ENCODE measurements at places on chromosomes 6 and 20.

GRCh38 chr6:108598305-108598863 is 37.7 kb downstream of the FOXO3 start:
- DNase-seq = peak; percentile 67

DNA sequence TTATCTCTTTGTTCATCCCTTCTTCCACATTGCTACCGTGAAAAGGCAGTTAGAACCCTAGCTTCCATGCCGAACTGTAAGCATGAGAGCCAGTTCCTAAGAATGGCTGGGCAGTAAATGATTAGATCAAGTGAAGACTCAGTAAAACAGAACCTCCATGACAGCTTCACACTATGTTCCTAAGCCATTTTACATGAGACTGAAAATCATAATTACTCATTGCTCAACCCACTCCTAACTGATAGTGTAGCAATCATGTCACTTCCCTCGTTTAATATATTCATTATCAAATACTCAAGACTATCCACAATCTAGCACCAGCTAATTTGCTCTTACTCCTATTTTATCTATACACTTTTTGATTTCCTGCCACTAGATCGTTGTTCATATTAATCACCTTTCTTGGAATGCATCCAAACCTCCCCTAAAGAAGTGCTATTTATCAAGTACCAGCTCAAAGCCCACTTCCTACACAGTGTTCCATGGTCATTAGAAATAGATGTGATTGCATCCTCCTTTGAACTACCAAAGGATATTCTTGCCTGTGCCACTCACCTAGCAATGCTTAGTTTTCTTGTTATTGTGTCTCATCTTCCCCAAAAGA is 6.0 kb downstream of the TMEM30A start:
- no peak for DNase-seq

DNA sequence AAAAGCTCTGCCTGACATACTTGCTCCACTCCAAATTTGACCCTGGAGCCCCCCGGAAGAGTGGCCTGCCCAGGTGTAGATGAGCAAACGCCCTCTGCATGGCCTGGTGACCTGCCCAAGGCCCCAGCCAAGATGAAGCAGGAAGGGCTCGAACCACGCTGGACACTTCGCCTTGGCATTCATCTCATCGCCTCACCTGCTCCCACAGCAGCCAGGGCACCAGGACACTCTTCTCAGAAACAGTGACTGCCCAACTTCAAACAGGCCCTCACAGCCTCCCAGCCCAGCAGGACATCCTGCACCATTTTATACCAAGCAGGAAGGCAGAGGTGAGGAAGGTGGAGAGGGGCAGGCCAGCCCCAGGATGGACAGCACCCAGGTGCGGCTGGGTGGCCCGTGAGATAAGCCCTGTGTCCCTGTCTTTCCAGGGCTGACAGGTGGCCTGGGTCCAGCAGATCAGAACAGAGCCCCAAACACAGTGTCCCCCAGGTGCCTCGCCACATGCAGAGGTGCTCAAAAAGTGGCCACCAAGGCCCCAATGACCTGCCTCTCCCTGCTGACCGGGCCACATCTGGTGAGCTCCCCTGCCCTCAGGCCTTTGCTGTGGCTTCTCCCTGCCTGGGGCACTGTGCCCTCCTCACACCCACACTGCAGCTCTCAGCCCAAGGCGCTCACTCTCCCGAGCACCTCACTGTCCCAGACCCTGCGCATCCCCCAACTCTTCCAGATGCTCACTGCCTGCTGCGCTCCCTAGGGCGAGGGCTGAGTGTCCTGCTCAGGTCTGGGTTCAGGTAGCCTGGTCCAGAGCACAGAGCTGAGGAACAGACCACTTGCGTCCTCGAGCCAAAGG is 7.2 kb downstream of the ACSS1 start:
- DNase-seq = no peak

DNA sequence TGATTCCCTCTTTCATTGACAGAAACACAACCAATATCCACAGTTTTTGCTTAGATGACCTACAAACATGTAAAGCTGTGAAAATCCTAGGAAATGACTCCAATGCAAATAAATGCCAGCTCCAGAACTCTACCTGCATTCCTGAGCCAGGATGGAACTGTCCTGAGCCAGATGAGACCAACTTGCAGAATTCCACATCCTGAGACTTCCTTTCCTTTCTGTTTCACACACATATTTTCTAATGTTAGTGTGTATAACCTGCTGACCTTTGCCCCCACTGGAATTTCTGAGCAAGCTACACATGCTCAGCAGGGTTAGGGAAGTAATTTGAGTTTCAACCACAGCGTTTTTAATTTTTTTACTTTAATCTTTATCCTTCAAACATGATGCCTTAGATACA is 69.6 kb upstream of the ADGRF1 start:
- DNase-seq = peak; percentile 63

DNA sequence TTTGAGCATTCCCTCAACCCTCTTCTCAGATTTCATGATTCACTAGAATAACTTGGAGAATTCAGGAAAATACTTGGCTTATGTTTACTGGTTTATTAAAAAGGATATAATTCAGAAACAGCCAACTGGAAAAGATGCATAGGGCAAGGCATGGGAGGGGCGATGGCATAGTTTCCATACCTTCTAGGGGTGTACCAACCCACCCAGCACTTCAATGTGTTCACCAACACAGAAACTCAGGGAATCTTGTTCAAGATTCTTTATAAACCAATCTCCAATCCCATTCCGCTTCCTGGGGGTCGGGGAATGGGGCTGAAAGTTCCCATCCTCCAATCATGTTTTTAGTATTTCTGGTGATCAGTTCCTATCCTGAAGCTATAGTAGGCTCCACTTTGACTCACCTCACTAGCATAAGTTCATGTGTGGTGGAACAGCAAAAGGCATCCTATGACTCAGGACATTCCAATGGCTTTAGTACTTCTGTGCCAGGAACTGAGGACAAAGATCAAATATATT is 164.4 kb downstream of the SIM1 start:
- peak; percentile 98 for DNase-seq

DNA sequence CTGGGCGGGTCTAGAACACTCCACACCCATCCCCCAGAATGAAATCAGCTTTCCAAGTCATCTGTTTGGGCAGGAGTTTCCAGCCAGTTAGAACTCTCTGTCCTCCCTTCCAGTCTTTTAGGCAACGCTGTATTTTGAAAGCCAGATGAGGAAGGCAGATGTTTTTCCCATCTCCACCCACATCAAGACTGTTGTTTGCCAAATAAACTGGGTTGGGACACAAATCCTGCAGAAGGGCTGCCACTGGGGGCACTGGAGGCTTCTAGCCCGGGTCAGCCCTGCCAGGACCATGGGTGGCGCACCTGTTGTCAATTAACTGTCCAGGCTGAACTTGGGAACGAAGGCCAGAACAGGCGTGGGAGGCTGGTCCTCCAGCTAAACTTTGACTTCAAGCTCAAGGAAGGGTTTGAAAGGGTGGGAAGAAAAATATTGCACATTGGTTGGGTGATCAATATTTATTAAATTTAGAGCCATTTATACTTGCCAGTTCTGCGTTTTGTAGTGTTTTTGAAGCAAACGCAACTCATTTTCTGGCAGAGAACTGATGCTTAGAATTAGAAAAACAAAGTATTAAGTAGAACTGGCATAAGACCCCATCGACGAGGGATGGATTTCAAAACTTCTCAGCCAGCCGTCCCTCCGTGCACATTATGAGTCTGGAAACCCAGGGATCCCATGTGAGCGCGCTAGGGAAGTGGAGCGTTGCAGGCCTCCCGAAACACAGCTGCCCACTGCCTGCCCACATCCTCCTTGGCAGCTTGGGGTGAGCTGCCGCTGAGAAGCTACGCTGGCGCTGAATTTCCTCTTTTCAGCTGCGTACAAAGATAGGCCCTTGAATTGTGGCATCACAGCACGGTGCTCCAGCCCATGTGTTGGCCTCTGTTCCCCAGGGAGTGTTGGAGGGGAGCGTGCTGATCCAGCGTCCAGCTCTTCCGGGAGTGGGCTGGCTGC is 297.4 kb downstream of the QKI start:
- DNase-seq = no peak

DNA sequence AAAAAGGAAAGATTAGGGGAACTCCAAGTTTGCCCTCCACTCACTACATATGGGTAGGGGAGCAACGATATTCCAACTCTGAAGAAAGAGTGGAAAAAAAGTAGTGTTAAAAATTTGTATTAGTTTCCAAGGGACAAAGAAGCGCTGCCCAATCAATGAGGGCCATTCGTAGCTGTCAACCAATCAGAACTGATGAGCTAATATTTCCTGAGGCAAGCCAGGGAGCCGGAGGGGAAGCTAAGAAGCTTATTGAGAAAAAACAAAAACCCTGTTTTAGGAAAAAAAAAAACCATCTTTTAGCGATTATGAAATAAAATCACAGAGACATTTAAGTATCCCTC is 59.5 kb downstream of the TRIM38 start:
- peak; percentile 39 for DNase-seq

- DNase-seq = no peak
These were observed 78.4 kb downstream of the GFRAL start for GRCh38 chr6:55405474-55406235.

Data from RCC 7860 (cell line).